Activated naive CD4-positive, alpha-beta T cell treated with anti-CD3 and anti-CD28 coated beads for 36 hours (primary cell): ENCODE measurements at places on chromosomes 12 and 14.

- H3K27me3 ChIP-seq, result no peaks in the 10 kb centered on the region
- no peak for DNase-seq
- H3K4me3 ChIP-seq, result no peak overlapping the region
Observed at GRCh38 chr12:31298515-31298910, 27.4 kb downstream of the SINHCAF start.

DNA sequence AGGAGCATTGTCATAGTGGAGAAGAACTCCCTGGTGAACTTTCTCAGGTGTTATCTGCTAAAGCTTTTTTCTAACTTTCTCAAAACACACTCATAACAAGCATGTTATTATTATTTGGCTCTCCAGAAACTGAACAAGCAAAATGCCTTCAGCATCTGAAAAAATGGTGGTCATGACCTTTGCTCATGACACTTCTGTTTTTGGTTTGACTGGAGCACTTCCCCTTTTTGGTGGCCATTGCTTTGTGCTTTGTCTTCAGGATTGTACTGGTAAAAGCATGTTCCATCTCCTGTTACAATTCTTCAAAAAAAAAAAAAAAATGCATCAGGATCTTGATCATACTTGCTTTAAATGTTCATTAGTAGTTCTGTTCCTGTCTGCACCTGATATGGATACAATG is 1241.6 kb upstream of the USP15 start:
- DNase-seq, result no peak
- H3K27me3 ChIP-seq, result no peaks in the 10 kb centered on the region
- H3K4me3 ChIP-seq, result no peak overlapping the region
- no peaks in the 10 kb centered on the region for H3K36me3 ChIP-seq
- H3K27ac ChIP-seq, result no peak overlapping the region

DNA sequence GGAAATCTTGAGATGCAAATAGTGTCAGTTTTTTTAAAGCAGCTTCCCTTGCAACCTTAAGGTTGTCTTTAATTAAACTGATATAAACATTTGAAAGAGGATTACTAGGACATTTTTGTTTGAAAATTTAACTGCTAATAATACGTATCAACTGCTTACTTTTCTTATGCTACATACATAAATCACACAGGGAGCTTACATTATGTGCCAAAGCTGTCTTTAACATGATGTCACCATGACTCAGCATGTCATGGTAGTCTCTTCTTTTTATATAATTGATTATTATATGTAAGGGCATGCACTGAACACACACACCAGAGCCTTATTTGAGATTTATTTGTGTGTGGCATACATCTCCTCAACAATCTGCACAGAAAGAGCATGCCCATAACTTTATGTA is 63.0 kb upstream of the PTHLH start:
- no peaks in the 10 kb centered on the region for H3K36me3 ChIP-seq
- no peak overlapping the region for H3K4me3 ChIP-seq
- H3K4me1 ChIP-seq, result no peaks in the 10 kb centered on the region
- H3K27me3 ChIP-seq, result no peaks in the 10 kb centered on the region

- H3K27me3 ChIP-seq, result no peaks in the 10 kb centered on the region
- no peak for DNase-seq
- H3K4me3 ChIP-seq, result no peak overlapping the region
- peak overlapping the region; percentile 53 for H3K27ac ChIP-seq
- H3K4me1 ChIP-seq, result peaks cover 80% of the 10 kb centered on the region
Observed at GRCh38 chr12:89227774-89228173, 124.5 kb downstream of the DUSP6 start.

GRCh38 chr12:116642683-116643082 is 83.5 kb downstream of the MAP1LC3B2 start:
- H3K36me3 ChIP-seq, result no peaks in the 10 kb centered on the region
- H3K4me3 ChIP-seq, result no peak overlapping the region
- H3K27ac ChIP-seq, result no peak overlapping the region
- H3K27me3 ChIP-seq, result no peaks in the 10 kb centered on the region

- H3K36me3 ChIP-seq, result no peaks in the 10 kb centered on the region
- H3K4me3 ChIP-seq, result peak overlapping the region; percentile 41
- peak overlapping the region; percentile 82 for H3K27ac ChIP-seq
- peaks cover 53% of the 10 kb centered on the region for H3K4me1 ChIP-seq
- DNase-seq, result peak; percentile 95
Observed at GRCh38 chr14:54776361-54777001, 126.1 kb downstream of the GCH1 start.

DNA sequence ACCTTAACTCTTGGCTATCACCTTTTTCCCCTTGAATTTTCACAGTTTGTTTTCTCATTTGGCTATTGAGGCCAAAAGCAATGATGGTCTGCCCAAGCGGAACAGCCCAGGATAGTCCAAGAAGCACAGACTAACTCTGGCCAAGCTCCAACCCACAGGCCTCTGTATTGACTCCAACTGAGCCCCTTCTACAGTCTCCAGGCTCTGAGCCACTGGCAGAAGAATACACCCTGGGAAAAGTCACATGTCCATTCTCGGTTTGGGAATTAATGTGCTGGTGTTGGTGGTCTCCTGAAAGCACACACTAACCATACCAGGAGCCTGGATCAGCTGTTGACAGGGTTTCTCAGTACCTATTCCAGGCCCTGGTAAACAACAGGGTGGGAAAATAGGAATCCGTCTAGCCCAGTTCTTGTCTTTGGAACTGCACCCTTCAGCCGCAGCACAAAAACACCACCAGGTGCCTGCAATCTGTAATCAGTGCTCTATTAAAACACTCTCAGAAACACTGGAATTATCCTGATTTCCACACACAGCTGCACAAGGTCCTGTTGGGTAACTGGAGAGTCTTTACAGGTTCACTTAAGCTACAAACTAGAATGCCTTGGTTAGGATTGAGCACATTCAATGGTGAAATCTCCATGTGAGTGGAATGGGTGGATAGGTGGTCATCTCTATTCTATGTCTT is 63.6 kb downstream of the STXBP6 start:
- H3K27me3 ChIP-seq, result peaks cover 10% of the 10 kb centered on the region
- no peak for DNase-seq
- no peaks in the 10 kb centered on the region for H3K4me1 ChIP-seq
- H3K4me3 ChIP-seq, result no peak overlapping the region

DNA sequence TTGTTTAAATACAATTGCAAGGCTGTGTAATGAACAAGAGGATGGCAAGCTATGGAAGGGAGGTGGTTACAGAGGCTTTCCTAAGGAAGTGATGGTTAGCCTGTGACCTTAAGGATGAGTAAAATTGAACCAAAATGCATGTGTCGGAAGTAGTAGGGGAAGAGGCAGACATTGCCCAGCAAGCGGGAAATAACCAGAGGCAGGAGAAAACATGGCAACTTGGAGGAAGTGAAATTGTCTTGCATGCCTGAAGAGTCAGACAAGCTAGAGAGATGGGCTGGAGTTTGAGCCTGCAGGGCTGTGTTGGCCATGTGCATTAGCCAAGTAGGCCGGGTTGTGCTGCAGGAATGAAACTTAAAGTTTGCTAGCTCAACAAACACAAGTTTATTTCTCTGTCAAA is 96.2 kb downstream of the BTG1 start:
- no peak overlapping the region for H3K4me3 ChIP-seq
- H3K4me1 ChIP-seq, result peaks cover 82% of the 10 kb centered on the region
- no peak overlapping the region for H3K27ac ChIP-seq
- no peaks in the 10 kb centered on the region for H3K27me3 ChIP-seq
- no peak for DNase-seq

- no peaks in the 10 kb centered on the region for H3K36me3 ChIP-seq
- H3K27me3 ChIP-seq, result no peaks in the 10 kb centered on the region
- H3K4me3 ChIP-seq, result no peak overlapping the region
- H3K4me1 ChIP-seq, result no peaks in the 10 kb centered on the region
- no peak for DNase-seq
Observed at GRCh38 chr12:78278706-78279190, 448.1 kb downstream of the NAV3 start.

DNA sequence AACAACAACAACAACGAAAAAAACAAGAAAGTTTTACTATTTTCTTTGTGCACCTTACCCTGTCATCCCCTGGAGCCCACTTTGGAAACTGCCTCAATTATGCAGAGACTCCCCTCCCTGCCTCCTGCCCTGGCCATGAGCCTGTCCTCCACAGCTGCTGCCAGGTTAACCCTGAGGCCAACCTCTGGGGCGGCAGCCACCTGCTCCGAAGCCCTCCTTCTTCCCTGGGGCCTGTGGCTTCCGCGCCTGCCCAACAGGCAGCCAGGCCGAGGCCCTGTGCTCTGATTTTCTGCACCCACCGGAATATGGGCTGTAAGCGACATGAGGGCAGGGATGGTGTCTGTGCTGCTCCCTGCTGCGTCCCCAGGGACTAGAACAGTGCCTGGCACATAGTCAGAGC is 183.0 kb downstream of the CALM1 start:
- H3K27ac ChIP-seq, result no peak overlapping the region
- DNase-seq, result no peak
- no peak overlapping the region for H3K4me3 ChIP-seq
- no peaks in the 10 kb centered on the region for H3K36me3 ChIP-seq
- no peaks in the 10 kb centered on the region for H3K4me1 ChIP-seq
- H3K27me3 ChIP-seq, result no peaks in the 10 kb centered on the region

GRCh38 chr12:55780685-55781084 is 36.8 kb downstream of the SARNP start:
- H3K27ac ChIP-seq, result peak overlapping the region; percentile 41
- no peak for DNase-seq
- peaks cover 24% of the 10 kb centered on the region for H3K36me3 ChIP-seq
- H3K4me3 ChIP-seq, result no peak overlapping the region
- no peaks in the 10 kb centered on the region for H3K27me3 ChIP-seq

DNA sequence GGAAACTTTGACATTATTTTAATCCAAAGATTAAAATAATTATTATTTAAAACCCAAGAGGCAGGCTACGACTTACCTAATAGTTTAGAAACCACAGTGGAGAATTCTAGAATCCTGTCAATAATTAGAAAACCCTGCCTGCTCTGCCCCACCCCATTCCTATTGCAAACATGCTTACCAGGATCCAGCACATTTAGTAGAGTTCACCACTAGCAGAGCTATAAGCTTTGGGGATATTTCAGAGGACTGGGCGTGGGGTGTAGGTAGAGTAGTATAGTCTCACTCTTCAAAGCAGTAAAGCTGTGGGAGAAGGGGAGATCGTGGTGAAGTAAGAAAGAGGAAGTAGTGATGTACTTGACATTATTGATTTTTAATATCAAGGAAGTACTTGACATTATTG is 100.3 kb downstream of the FIGNL2 start:
- DNase-seq, result no peak
- no peak overlapping the region for H3K4me3 ChIP-seq
- H3K27ac ChIP-seq, result no peak overlapping the region
- H3K4me1 ChIP-seq, result no peaks in the 10 kb centered on the region

DNA sequence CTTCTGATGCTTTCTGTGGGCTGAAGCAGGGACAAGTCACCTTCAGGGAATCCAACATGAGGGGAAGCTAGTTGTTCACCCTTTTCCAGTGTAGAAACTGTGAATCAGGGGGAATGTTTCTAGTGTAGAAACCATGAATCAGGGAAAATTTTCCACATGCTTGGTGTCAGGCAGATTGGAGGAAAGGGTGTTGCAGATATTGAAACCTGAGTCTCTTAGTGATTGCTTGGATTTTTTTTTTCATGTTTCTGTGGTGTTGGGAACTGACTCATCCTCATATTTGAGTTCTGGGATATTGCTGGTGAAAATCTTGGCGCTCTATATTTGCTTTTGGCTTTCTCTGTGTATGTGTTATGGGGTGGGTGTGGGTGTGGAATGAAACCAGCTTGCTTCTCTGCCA is 144.5 kb upstream of the FBXO33 start:
- H3K27me3 ChIP-seq, result no peaks in the 10 kb centered on the region
- no peak for DNase-seq
- no peak overlapping the region for H3K27ac ChIP-seq
- H3K36me3 ChIP-seq, result no peaks in the 10 kb centered on the region
- H3K4me3 ChIP-seq, result no peak overlapping the region
- no peaks in the 10 kb centered on the region for H3K4me1 ChIP-seq

DNA sequence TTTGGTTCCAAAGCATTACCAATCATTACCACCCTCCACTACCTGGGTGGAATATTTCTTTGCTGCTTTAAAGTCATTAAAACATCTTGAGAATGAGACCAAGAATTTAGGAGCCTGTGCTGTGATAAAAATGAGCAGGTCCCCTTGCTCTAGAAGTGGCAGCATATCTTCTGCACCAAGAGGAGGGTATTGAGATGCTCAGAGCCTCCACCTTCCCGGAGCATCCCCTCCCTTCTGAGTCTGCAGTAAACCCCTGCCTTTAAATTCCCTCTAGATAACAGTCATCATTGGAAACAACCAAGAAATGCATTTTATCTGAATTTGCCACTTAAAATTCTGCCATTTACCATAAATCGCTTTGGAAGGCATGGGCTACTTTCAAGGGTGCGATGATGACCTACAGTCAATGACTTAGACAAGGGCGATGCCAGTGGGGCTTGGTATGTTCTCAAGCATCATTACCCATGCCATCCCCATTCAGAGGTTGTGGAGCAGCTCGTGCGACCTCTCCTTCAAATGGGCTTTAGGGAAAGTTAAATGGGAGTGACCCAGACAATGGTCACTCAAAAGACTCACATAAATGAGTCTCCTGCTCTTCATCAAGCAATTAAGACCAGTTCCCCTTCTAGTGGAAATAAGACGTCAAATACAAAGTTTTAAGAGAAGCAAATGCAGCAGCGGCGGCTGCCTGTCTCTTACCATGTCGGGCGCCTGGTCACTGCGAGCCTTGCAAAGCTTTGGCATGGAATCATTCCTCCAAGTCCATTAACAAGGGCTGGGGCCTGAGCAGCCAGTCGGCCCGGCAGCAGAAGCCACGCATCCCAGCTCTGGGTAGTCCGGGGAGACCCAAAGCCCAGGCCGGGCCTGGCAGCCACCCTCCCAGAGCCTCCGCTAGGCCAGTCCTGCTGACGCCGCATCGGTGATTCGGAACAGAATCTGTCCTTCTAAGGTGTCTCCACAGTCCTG is 334.5 kb downstream of the TMEM121 start:
- peaks cover 26% of the 10 kb centered on the region for H3K4me1 ChIP-seq
- DNase-seq, result peak; percentile 3
- H3K27ac ChIP-seq, result peak overlapping the region; percentile 70
- peak overlapping the region; percentile 48 for H3K4me3 ChIP-seq
- peaks cover 35% of the 10 kb centered on the region for H3K27me3 ChIP-seq

GRCh38 chr12:1022032-1022970 is 31.3 kb downstream of the ERC1 start:
- no peak overlapping the region for H3K27ac ChIP-seq
- no peak overlapping the region for H3K4me3 ChIP-seq
- H3K27me3 ChIP-seq, result no peaks in the 10 kb centered on the region
- H3K36me3 ChIP-seq, result peaks cover 13% of the 10 kb centered on the region
- DNase-seq, result no peak

DNA sequence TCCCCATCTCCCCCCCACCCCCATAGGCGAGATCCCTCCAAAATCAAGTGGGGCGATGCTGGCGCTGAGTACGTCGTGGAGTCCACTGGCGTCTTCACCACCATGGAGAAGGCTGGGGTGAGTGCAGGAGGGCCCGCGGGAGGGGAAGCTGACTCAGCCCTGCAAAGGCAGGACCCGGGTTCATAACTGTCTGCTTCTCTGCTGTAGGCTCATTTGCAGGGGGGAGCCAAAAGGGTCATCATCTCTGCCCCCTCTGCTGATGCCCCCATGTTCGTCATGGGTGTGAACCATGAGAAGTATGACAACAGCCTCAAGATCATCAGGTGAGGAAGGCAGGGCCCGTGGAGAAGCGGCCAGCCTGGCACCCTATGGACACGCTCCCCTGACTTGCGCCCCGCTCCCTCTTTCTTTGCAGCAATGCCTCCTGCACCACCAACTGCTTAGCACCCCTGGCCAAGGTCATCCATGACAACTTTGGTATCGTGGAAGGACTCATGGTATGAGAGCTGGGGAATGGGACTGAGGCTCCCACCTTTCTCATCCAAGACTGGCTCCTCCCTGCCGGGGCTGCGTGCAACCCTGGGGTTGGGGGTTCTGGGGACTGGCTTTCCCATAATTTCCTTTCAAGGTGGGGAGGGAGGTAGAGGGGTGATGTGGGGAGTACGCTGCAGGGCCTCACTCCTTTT is 2.7 kb downstream of the GAPDH start:
- peaks cover 60% of the 10 kb centered on the region for H3K4me1 ChIP-seq
- peak overlapping the region; percentile 94 for H3K4me3 ChIP-seq
- DNase-seq, result peak; percentile 14
- H3K36me3 ChIP-seq, result peaks cover 50% of the 10 kb centered on the region
- H3K27ac ChIP-seq, result peak overlapping the region; percentile 99
